Uterus (tissue), 4 donors: ENCODE measurements at places on chromosomes 3 and 15.

DNA sequence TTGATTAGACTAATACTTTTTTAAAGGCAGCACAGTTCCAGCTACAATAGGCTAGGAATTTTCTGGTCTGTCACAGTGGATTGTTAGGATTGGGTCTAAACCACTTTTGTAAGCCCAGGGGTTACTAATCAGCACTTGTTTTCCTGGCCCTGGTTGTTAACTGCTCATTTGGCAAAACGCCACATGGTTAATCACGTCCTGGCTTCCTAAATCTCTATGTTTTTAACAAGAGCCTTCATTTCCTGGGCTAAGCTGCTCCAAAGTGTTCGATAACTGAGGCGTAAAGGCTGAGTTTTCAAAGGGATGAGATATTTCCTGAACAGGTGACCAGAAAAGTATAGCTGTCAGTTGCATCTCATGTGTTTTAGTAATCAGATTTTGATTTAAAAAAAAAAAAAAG lies 38.9 kb upstream of the CLRN1 start:
- DNase-seq = no peak

GRCh38 chr3:124903896-124904834 lies 17.0 kb upstream of the ITGB5 start:
- no peak for DNase-seq

GRCh38 chr15:42549032-42549491 lies 424 bp downstream of the HAUS2 start:
- peak; percentile 25 for DNase-seq

DNA sequence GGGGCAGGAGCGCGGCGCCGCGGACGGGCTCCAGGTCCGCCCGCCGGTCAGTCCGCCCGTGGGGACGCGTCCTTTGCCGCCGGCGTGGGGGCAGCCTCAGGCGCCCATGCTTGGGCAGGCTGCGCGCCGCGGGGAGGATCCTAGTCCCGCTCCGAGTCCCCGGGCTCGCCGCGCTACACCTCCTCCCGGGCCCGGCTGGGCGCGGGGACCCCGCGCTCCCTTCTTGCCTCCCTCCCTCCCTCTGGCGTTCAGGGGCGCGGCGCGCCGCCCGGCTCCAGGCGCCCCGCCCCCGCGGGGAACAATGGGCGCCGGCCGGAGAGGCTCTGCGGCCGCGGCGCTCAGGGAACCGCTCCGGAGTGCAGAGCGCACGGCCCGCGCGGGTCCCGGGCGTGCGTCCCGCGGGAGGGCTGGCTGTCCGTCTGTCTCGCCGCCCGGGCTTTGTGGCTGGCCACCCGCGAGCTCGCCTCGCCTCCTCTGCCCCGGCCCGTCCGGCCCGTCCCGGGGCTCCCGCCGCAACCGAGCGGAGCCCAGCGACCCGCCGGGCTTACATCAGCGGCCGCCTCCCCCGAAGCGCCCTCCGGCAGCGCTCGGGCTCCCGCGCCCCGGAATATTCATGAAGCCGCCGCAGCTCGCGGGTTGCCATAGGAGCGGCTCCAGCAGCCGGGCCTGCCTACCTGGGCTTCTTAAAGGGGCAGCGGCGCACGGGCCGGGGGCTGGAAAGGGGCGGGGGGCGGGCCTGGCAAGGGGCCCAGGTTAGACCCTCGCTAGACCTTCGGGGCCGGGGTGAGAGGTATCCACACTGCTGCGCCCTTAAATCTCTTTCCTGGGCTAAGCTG lies at the start of gene HCN4:
Gene HCN4, minus strand, starts transcription at position 658 of the 836 bp plus-strand sequence. CDS start 688 bp downstream, outside the sequence.
- no peak for DNase-seq

DNA sequence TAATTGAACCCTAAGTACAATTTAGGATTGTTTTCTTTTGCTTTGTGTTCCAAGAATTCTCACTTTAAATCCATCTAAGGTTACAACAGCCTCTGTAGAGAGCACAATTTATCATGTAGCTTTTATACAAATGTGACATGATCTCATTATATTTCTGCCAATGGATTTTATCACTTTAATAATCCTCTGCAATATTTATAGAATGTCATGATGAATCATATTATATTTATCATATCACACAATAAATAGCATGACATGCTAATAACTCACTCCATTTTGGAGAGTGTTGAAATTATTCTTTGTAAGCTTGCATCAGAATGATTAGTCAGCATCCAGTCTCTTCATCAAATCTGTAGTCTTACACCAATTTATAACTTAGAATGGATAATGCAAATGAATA lies 280.6 kb upstream of the ZNF717 start:
- no peak for DNase-seq
